Posterior vena cava (tissue), 2 donors: ENCODE measurements at places on chromosomes 7 and 10. TPM values are rescaled to one million over a fixed set of nuclear protein-coding genes. Genes with fewer than 3 reads are reported as not detected.

- DNase-seq, result no peak
Observed at GRCh38 chr7:34036972-34037792, 131.8 kb downstream of the BMPER start.

DNA sequence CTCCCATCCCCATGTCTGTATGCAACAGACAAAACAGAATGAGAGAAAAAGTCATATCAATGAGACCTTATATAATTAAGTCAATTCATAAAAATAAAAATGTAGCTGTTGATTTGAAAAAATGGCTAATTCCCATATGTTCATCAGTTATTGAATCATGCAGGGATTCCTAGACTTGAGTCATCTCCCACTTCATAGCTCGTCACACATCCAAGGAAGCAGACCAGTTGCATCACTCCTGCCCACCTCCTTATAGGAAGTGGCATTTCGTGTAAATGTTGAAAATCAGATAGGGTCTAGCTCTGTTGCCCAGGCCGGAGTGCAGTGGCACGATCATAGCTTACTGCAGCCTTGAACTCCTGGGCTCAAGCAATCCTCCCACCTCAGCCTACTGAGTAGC lies 56.1 kb upstream of the SH2B2 start:
- DNase-seq, result no peak

DNA sequence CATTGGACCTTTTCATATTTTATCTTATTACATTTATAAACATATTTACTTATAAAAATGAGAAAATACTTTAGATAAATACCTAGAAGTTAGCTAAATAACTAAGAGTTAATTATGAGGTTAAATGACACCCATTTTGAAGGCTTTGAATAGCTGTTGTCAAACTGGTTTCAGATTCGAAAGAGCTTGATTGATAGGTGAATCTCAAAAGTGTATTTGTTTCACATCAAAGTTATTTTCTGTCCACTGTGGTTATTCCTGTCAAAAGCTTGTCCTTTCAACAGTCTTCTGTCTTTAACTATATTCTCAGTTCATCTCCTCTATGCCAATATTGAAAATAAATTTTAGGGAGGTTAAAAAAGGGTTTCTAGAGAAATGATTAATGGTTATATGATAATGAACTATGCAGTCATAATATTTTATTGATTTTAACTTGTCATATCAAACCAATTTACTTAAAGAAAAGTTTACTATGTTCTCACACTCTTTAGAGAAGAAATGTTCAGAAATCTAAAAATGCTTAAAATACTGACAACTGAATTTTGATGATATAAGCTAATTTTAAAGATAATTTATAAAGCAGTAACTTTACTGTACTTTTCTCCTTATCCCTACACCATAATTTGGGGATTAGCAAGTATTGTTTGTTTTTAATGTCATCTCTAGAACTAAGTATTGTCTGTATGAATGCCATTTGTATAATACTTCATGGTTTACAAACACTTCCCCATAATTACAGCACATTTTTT lies 72.0 kb upstream of the FOXP2 start:
- no peak for DNase-seq

DNA sequence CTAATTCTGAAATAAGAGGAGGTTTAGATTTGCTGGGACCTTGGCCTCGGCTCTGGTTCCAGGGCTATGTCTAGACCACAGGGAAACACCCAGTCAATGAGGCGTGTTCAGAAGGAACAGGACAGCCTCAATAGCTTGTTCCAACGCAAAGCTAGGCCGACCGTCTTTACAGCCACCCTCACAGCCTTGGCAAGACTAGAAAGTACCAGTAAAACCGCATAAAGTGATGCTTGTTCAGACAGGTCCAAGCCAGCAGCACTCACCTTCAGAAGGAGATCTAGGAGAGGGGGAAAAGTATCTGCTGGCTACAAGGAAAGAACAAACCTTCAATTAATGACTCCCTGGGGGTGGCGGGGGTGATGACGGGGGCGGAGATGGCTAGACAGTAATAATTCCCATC lies 50.1 kb upstream of the LMTK2 start:
- no peak for DNase-seq

GRCh38 chr10:110364531-110364937 lies 59.8 kb upstream of the SMNDC1 start:
- no peak for DNase-seq

- no peak for DNase-seq
Observed at GRCh38 chr10:3793553-3793952, 8.5 kb upstream of the KLF6 start.

DNA sequence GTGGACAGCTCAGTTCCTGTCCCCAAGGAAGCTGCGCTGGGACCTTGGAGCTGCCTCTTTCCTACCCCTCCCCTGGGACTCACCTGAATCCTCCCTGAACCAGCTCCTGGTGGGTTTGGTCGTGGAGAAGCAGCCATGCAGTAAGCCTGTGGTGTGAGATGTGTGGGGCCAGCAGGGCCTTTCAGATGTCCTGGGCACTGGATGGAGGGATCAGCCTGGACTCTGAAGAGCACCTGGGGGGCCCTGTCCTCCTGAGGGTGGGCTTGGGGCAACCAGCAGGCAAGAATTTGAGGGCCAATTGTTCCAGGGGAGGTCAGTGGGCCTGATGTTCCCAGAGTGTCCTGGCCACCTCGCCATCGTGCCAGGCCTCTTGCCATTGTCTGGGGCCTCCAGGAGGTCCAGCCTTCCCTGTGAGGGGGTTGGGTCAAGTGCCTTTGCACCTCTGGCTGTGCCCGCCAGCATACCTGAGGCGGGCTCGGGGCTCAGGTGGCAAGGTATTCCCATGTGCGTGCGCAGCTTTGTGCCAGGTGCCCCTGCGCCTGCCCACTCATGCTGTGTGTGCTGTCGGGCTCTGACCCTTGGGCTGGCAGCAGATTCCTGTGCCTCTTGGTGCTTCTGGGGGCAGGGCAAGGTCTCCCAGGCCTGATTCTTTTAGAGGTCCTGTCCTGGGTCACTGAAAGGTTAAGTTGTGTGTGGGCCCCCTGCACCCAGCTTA lies 7.3 kb downstream of the TRIM8 start:
- DNase-seq, result no peak

DNA sequence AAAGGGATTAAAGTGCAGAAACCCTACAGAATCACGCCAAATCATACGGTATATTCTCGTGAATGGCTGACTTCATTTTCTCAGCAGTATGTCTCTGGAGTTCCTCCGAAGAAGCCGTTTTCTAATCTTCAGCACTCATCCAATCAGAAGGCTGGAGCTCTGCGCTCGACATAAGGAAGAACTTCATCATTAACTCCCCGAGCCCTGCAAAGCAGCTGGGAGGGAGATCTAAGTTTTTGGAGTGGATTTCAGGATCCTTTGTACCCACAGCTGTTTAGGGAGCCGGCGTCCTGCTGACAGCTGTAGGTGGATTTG lies 40.7 kb upstream of the SDK1 start:
- DNase-seq, result no peak

GRCh38 chr10:88523739-88524400 lies 59.2 kb downstream of the RNLS start:
- no peak for DNase-seq

GRCh38 chr7:54689394-54690049 lies 69.5 kb downstream of the SEC61G start:
- DNase-seq, result no peak

DNA sequence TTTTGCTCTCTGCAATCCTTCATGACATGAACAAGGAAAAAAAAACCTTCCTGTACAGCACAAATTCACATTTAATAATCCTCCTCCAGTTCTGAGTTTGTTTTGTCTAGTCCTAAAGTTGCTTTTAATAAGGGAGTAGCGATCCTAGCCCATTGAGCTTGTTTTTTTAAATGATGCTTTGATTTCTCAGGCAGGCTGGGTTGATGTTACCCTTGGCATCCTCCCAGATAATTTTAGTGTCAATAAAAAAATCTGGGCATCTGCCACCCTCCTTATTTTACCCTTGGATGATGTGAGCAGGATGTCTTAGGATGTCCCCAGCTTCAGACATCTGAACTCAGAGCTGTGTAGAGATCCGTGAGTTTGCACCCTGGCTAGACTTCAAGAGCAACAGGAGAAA lies 33.9 kb upstream of the PROSER2 start:
- no peak for DNase-seq

- no peak for DNase-seq
Observed at GRCh38 chr10:106708506-106708905, 456.0 kb downstream of the SORCS1 start.

GRCh38 chr7:46137725-46138124 lies 216.7 kb upstream of the IGFBP3 start:
- DNase-seq, result no peak

- DNase-seq, result no peak
Observed at GRCh38 chr10:27527666-27528295, 23.7 kb downstream of the RAB18 start.

DNA sequence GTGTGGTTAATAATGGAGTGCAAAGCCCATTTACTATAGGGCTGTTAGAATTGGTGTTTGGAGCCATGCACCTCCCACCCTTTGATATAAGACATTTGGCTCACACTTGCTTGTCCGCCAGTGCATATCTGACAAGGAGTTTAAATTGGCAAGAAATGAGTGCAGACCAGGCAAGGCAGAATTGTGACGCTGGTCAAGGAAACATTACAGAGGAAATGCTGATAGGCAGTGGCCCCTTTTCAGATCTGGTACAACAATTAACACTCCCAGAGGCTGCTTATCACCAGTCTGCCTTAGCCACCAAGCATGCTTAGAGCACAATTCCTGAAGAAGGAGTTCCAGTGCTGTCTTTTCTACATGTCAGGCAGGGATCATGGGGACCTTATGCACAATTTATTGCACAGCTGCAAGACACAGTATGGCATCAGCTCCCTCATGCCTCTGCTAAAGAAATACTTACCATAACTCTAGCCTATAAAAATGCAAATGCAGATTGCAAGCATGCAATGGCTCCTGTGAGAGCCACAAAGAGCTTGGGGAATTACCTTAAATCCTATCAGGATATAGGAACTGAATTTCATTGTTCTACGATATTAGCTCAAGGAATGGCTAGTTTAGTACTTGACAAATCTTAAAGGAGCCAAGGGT lies 35.2 kb downstream of the OR13A1 start:
- no peak for DNase-seq

DNA sequence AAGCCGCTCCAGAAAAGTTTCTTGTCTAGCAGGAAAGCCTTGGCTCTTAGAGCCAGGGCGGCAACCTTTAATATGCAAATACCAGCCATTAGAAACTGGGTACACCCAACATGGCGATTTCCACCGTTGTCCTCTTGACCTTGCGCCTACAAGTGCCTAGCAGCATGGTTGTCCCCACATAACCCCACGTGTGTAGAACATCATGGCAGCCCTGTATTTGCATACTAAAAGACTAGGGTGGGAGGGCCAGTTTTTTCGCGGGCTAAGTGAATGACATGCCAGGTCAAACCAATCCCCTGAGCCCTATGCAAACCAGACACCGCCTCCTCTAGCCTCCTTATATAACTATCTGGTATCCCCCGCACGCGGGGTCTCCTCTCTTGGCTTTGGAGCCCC lies 58.4 kb upstream of the FZD8 start:
- no peak for DNase-seq

DNA sequence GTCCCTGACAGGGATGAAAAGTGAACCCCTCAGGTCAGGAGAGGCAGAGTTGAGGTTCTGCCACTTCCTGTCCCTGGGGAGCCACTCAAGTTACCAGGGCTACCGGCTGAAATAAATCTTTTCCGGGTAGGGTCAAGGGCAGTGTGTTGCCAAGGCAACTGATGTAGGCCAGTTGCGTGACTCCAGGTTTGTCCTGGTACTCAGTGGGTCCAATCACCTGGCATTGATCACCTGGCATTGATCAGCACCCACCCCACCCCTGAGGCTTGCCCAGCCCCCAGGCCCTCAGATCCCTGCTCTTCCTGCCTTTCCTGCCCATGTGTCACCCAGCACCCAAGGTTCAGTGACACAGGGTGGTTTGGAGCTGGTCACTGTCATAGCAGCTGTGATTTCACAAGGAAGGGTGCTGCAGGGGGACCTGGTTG lies 5.9 kb downstream of the SAP25 start:
- DNase-seq, result no peak

DNA sequence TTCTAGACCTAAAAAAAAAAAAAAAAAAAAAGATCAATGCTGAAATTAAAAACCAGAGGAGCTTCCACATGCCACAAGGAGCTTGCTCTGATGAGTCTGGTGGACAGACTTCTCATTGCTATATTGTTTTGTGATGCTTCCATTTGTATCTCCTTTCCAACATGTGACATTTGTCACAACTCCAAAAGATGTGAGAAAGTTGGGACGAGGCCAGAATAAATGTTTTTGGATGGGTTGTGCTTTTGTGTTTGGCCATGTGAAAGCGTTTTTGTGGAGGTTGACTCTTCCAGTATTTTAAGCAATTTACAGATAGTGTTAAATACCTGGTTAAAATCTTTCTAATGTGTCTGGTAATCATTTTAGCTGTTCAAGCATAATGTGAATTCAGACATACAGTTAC lies 280.1 kb downstream of the SKAP2 start:
- DNase-seq, result no peak

DNA sequence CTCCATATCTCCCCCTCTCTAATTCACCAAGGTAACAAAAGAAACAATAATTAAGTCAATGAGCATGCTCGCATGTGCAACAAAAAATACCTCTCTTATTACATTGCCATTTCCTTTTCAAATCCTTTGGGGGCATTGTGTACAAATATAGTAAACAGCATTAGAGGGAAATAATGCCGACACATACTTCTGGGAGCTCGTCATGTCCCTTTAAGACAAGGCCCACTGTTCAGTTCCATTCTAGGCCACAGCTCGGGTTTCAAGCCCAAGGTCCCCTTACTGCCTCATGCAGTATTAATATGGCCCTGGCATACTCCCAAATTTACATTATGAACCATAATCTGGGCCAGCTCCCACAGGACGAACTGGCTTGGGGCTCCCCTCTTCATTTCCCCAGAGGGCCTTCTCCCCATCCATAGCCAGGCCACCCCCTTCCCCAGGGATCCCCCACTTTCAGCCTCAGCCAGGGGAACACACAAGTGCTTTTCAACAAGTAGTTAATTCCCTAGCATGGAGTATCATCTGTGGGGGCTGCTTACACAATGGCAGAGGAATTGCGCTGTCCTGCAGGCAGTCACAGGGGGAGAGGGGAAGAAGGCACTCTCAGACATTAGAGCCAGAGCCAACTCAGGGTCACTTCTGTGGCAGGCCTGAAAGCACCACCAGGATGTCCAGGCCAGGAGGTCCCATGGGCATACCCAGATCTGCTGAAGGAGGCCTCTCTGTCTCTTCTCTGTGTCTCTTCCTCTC lies 110.6 kb downstream of the KCNMA1 start:
- no peak for DNase-seq

DNA sequence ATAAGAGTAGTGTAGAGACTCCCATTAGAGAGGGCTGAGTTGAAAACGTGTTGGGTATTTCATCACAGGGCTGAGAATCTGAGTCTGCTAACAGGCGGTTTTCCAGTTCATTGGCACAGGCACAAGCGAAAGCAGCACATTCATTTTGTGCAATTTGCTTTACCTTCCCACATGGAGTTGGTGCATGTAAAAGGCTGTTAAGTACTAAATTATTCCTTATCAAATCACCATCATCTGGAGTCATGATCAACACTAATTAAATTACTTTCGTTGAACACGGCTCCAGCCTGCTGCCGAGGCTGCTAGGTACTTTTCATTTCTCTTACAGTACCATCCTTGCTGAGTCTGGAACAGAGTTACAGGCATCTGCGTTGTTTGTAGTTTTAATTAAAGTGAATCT lies 43.8 kb downstream of the ETV1 start:
- no peak for DNase-seq

Gene PTPN12
- 92.6 TPM for total RNA-seq

Gene SAMD9
- total RNA-seq, result 8.5 TPM

Gene OR13A1
- not detected for total RNA-seq

Gene CYP26A1
- total RNA-seq, result not detected

Gene ERVW-1
- total RNA-seq, result not detected

Gene C7orf57
- not detected for total RNA-seq

Gene SHLD2
- total RNA-seq, result 35.1 TPM

Gene UBE3C
- total RNA-seq, result 58.7 TPM

Gene FANK1
- 1.5 TPM for total RNA-seq

Gene EN2
- 0.14 TPM for total RNA-seq

Gene COL28A1
- 1.0 TPM for total RNA-seq
